Stimulated activated CD4-positive, alpha-beta T cell treated with anti-CD3 and anti-CD28 coated beads, Interleukin-12 subunit alpha, Interleukin-12 subunit beta, amount 100 ng/mL, for 48 hours (primary cell): ENCODE measurements at places on chromosomes 16 and 17.

GRCh38 chr16:29674188-29674587 lies 4.8 kb upstream of the QPRT start:
- no peak for DNase-seq

DNA sequence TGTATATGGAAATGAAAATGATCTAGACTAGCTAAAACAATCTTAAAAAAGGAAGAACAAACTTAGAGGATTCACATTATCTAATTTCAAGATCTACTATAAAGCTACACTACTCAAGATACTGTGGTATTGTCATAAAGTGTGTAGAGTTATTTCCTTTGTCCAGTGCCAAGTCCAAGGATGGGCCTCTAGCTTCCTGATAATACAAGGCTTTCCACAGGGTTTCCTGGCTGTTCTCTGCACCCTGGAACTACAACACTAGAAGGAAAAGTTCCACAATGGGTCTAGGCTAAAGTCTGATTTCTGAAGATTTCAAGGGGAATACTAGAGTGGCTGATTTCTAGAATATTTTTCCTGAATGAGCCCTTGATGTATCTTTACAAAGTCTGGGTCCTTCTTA lies 34.2 kb downstream of the TBC1D3B start:
- no peak for DNase-seq

DNA sequence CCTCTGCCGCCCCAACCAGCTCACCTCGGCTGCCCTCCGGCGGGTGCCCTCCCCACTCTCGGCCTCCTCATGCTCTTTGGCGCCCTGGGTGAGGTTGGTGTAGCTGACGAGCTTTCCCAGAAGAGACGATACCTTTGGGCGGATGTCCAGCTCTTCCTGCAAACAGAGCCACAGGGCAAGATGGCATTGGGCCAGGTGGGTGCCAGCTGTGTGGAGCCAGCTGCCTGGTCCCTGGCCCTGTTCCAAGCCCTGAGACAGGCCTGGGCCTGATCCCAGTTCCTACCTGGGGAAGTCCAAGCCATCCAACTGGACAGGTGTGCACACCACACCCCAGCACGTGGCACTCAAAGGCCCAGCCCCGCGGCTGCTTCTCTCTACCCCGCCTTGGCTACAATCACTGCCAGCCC lies 6.9 kb downstream of the SLC12A4 start:
- no peak for DNase-seq

- no peak for DNase-seq
These were observed 10.3 kb downstream of the ZNF469 start for GRCh38 chr16:88393034-88393433.

DNA sequence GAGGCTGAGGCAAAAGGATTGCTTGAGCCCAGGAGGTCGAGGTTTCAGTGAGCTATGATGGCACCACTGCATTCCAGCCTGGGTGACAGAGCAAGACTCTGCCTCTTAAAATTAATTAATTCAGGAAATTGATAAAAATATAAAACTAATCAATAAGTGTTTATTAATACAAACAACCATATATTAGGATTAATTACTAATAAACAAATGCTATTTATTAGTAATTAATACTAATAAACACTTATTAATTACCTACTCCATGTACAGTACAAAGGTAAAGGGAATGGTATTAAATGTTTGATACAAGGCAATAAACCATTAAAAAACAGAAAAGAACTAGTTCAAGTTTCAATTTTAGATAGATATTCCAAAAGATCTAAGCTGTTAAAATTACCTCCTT lies 119.2 kb upstream of the C17orf78 start:
- DNase-seq = no peak

DNA sequence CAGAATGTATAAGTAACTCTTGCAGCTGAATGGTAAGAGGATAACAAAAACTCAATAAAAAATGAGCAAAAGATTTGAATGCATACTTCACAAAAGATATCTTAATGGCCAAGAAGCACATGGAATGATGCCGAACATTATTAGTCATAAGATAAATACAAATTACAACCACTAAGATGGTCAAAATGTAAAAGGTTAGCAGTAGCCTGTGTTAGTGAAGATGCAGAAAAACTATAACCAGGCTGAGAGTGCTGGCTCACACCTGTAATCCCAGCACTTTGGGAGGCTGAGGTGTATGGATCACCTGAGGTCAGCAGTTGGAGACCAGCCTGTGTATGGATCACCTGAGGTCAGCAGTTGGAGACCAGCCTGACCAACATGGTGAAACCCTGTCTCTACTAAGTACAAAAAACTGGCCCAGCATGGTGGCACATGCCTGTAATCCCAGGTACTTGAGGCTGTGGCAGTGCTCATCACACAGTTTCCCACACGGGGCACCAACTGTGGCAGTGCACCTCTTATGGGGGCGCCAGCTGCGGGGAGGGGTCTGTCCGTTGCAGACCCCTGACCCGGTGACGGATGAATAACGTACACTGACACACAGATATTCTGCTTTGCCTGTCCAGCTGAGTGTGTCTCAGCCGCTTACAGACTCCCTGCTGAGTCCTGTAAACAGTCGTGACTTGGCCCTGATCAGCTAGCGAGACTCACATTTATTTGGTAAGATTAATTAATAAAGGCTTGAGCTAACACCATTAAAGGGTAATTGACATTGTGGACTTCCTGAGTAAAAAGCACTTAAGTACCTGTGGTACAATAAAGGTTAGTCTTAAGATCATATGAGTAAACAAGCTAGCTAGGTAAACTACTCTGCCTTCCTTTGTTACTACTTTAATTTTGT lies 45.7 kb upstream of the FAM20A start:
- DNase-seq = no peak

GRCh38 chr16:51449441-51449840 lies 298.4 kb upstream of the SALL1 start:
- DNase-seq = no peak

DNA sequence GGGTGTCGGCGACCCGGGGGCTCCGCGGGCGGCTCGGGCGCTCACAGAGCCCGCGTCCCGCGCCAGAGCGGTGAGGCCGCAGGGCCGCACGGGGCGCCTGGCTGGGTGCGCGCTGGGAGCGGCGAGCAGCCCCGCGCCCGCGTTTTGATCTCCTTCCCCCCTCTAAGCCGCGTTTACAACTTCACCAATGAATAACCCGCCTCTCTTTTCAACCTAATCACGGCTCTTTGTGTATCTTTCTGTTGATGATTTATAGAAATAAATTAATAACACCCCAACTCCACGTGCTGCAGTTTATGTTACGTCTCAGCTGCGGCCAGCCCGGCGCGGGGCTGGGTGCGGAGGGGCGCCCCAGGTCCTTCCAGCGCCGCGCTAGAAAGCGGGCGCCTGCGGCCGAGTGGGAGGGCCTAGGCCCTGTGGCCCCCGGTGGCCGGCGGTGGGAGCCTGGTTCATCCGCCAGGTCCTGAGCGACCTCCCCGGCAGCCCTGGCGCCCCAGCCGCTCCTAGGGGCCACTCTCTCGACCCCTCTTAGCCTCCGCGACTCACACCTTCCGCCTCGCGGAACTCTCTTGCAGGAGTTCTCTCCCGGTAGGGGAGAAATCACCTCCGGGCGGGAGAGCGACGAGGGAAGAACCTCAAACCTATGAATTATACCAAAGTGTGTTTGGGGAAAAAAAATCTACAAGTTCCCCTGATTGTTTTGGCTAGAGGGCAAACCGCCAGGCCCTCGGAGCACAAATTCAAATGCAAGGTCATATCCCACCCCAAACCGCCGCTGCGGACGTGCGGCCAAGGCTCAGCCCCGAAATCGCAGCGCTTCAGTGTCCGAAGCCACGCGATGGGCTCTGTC lies 1.9 kb downstream of the HNF1B start:
- no peak for DNase-seq

GRCh38 chr16:81808933-81809480 lies 29.9 kb downstream of the PLCG2 start:
- DNase-seq = no peak
